ACHN (cell line): ENCODE measurements at places on chromosomes 1 and 21.
A peak's percentile ranks its signal among the peaks of the same experiment; 100 is the strongest.

- DNase-seq, result no peak
These were observed 144.5 kb downstream of the SLC45A1 start for GRCh38 chr1:8462371-8462892.

- no peak for DNase-seq
These were observed 126.0 kb downstream of the PRDM2 start for GRCh38 chr1:13826009-13826408.

DNA sequence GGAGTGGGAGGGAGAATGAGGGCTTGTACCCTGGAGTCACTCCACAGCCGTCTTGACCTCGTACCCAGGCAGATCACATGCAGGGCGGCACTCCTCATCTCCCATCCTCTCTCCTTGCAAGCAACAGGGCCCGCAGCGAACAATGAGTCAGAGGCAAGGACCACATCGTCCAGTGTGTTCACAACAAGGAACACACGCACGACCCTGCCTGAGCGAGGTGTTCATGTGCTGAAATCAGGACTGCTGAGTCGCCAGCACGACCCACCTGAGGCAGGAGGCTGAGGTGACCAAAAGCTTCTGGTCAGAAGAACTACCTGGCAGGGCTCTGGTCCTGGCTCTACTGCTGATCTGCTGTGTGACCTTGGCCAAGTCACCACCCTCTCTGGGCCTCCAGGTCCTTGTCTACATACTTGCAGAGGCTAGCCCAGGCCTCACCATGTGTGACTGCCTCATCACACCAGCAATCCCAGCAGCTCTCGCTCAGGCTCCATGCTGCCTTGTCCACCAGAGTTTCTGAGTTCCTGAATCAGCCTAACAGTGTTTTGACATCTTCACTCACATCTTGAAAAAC is 78.0 kb downstream of the SSBP3 start:
- DNase-seq, result no peak

DNA sequence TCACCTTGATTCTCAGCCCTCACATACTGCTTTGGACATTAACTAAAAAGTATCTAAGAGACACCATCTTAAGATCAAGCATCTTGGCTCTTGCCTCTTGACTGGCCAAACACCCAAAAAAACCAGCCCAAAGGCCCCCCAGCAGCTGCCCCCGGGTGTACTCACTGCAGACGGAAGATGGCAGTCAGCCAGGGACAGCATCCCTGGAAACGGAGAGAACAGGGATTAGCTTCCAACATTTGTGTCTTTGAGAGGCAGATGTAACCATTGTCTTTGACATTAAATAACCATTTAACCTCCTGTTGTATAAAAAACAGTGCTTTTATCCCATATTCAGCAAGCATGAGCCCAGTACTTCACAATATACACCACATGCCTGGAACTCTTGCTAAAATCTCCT is 11.3 kb downstream of the TMEM63A start:
- no peak for DNase-seq

DNA sequence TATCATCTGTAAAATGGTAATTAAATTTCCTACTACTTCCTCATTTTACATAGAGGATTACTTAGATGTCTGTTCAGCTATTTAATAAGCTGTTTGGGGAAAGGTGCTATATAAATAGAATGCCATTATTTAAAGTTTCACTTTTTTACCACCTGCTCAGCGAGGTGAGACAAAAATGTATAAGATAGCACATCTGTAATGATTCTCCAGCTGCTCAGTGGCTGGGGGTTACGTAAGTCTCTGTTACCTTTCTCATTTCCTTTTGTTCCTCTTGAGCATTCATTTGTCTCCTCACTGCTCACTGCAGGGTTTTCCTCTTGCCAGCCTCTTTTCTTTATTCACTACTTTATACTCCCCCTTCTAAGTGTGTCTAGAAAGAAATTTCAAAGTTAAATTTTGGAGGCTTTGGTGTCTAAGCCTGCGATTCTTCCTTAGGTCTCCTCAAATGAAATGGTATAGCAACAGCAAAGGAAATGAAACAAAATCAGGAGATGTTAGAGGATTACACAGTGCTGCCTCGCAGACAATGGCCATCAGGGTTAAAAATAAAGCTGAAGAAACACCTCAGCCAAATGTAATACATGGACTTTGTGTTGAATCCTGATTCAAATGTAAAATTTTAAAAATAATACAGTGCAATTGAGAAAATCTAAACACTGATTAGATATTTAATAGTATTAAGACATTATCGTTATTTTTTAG is 6.8 kb downstream of the RGS8 start:
- DNase-seq, result no peak

- DNase-seq, result no peak
These were observed 269.9 kb upstream of the KIAA0040 start for GRCh38 chr1:175462301-175463017.

- DNase-seq, result peak; percentile 36
These were observed 553.0 kb downstream of the SMYD3 start for GRCh38 chr1:245953876-245954660.

- no peak for DNase-seq
These were observed 101.8 kb upstream of the LPGAT1 start for GRCh38 chr1:211932231-211932932.

- no peak for DNase-seq
These were observed 768.4 kb downstream of the LTN1 start for GRCh38 chr21:28224191-28224726.

DNA sequence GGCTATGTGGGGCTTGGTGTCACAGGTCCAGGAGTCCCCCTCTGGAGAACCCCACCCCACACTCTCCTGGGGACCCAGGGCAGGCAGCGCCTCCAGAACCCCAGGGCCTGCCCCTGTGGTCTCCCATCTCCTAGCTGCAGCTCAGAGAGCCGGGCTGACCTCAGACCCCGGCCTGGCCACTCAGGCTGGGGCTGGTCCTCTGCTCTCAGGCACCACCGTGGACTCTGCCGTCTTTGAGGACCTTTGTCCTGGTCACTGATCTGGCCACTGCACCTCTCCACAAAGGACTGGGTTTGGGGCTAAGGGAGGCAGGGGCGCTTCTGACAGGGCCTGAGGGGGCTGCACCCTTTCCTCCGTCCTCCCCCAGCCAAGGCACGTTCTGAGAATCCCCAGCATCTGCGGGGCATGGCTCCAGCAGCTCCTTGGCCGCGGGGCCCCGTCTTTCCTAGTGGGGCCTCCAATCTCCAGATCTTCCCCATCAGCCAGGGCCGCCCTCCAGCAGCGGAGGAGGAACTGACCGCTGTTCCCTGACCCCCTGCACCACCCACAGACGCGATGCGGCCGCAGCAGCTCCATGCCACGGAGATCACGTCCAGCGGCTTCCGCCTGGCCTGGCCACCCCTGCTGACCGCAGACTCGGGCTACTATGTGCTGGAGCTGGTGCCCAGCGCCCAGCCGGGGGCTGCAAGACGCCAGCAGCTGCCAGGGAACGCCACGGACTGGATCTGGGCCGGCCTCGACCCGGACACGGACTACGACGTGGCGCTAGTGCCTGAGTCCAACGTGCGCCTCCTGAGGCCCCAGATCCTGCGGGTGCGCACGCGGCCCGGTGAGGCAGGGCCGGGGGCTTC is 3.3 kb downstream of the VWA1 start:
- no peak for DNase-seq

DNA sequence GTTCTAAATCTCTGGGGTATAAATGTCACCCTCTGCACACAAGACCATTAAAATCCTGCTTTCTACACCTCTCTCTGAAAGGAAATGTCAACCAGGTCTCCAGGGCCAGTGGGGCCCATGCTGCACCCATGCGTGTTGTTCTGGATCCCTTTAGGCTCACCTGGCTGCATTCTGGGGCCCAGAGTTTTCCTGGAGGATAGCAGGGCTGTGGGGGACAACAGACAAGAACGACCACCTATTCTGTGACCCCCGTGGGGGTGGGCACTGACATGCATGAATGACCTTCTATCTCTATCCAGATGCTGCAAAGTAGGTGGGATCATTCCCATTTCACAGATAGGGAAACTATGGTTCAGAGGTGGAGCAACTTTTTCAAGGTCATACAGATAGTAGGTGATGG is 41.6 kb downstream of the TNNT2 start:
- no peak for DNase-seq

DNA sequence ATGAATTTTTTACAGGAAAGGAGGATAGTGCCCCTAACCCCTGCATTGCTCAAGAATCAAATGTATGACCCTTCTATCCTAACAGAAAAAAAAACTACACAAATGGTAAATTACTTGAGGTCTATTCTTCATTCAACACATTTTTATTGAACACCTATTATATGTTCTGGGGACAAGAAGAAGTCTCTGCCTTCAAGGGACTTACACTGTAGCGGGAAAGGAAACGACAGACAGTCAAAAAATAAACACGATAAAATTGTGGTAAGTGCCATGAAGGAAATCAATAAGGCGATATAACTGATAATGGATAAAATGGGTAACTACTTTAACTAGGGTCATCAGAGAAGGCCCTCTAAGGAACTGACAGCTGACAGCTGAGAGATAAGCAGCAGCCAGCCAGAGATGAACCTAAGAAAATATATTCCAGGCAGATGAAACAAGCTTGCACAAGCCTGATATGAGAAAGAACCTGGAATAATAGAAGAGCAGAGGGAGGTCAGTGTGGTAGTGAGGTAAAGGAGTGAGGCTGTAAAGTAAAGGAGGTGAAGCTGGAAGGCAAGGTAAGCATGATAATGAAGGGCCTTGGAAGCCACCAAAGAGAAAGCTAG is 66.4 kb downstream of the PHTF1 start:
- no peak for DNase-seq

- no peak for DNase-seq
These were observed 4.1 kb downstream of the GPA33 start for GRCh38 chr1:167086033-167086432.

DNA sequence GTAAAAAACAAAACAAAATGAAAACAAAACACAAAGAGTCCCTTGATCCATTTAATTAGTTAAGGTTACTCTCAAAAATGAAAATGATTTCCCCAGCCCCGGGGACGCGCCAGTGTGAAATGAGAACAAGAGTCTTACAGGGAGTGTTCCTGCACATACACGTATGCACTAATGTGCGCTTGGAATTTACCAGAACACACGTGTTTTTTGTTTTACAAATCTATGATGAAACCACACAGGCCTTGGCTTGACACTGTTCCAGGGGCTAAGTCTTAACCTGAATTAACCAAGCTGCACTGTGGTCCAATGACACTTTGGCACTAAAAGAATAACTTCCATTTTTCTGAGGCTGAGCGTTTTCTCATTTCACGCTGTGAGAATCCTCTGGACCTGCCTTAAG is 63.7 kb downstream of the SLC45A1 start:
- no peak for DNase-seq
